Stimulated activated naive CD4-positive, alpha-beta T cell treated with Interleukin-2 at 50 U/mL for 16 hours (primary cell): ENCODE measurements at places on chromosomes 6 and 20.

GRCh38 chr20:39146394-39146793 lies 184.2 kb downstream of the DHX35 start:
- DNase-seq = no peak

- DNase-seq = no peak
Observed at GRCh38 chr6:90402831-90403192, 106.2 kb upstream of the BACH2 start.

GRCh38 chr6:150599199-150600009 lies at the start of gene PLEKHG1:
TSS of gene PLEKHG1 (plus strand) at chr6:150599885. CDS start at chr6:150733682, 133,797 bp downstream.
- peak; percentile 52 for DNase-seq

DNA sequence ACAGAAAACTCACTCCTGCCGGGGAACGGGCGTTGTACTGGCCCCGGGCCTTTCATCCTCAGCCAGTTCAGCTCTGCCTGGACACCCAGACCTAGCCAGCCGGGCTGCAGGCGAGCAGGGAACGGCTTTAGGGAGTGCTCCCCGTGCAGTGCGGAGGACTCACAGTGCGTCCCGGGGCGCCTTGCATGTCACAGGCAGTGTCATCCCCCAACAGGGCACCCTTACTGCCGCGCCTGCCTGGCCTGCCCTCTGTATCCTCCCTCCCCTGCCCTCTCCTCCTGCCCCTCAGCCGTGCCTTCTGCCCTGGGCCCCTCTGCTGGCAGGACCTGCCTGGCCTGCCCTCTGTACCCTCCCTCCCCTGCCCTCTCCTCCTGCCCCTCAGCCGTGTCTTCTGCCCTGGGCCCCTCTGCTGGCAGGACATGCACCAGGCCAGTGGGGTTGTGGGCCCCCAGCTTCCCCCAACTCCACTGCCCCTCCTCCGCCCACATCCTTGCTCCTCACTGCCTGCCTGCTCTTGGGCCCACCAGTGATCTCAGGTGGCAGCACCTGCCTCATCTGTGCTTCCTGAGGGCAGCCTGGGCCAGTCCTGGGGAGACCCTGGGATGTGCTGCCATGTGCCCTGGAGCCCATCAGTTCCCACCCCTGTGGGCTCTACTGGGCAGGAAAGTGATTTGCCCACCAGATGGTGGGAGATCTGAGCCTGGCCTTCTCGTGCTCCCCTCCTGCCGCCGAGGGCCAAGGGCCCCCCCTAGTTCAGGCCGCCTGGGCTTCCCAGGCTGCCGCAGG lies 43.0 kb downstream of the PYGB start:
- DNase-seq = no peak

DNA sequence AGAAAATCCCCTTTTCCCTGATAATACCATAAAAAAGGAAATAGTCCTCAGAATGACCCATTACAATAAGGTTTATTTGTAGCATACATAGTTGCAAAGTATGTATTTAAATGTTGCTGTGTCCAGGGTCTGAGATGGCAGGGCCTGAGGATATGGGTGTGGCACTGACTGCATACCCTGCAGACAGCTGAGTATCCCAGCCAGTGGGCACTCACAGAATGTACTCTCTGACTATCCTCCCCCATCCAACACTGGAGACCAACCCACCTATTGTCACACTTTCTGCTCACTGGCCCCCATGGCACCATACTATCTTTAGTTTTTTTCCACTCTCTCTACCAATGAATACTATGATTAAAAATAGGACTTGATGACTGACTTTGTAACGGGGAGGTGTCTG lies 215.8 kb upstream of the FOXA2 start:
- DNase-seq = no peak

DNA sequence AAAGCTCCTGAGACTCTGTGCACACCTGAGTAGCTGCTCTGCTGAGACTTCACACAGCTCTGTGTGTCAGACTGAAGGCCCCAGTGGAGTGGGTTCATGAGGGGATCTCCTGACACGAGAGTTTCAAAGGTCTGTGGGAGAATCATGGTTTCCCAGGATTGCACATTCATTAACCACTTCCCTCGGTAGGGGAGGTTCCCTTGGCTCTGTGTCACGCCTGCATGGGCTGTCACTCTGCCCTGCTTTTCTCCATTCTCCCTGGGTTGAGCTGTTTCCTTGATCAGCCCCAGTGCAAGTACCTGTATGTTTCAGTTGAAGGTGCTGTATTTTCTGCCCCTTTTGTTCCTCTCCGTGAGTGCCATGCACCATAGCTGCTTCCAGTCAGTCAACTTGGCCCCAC lies 236.9 kb downstream of the EPM2A start:
- DNase-seq = no peak

- DNase-seq = no peak
Observed at GRCh38 chr6:85185977-85186376, 263.9 kb upstream of the NT5E start.

DNA sequence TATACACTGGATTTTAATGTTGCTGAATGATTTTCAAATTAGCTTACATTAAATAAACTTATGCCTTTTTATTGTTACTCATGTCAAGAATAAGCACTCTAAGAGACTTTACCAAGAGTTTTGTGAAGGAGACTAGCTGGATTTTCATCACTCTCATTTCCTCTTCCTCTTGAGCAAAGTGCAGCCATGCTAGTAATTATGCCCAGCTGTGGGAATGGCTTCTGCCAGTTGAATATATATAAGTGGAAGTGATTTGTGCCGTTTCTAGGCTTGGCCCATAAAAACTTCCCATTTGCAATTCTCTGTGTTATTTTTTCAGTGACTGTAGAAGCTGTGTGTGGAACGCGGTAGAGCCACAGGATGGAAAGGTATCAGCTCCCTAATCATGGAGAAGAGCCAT lies 255.8 kb downstream of the HDGFL1 start:
- DNase-seq = no peak

DNA sequence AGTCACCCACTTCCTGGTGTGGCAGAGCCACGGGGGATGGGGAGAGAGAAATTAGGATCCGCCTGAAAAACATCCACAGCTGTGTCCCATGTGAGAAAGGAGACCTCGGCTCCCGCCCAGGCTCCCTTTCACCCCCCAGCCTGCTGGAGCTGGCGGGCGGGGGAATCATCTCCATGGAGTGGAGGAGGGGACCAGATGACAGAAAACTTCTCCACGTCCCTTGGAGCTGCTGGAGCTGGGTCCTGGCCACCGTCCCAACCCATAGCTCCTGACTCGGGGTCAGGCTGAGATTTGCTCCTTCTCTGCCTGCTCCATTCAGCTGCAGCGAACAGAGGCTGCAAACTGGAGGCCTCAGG lies 113.8 kb downstream of the CEBPB start:
- no peak for DNase-seq

DNA sequence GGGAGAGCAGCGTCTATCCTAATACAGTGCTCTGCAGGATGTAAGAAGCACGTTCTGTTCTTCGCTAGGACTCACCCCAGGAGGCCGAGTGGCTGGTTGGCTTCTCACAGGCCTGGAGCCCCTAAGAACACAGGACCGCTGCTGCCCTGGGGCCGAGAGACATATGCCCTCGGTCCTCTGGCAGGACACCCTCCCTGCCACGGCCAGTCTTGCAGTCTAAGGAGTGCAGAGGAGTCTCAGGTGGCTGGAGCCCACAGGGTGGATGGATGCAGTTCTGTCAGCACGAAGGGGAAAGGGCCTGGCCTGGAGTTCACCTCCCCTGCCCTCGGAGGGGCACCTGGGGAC lies 96.5 kb downstream of the SMOC2 start:
- DNase-seq = no peak

DNA sequence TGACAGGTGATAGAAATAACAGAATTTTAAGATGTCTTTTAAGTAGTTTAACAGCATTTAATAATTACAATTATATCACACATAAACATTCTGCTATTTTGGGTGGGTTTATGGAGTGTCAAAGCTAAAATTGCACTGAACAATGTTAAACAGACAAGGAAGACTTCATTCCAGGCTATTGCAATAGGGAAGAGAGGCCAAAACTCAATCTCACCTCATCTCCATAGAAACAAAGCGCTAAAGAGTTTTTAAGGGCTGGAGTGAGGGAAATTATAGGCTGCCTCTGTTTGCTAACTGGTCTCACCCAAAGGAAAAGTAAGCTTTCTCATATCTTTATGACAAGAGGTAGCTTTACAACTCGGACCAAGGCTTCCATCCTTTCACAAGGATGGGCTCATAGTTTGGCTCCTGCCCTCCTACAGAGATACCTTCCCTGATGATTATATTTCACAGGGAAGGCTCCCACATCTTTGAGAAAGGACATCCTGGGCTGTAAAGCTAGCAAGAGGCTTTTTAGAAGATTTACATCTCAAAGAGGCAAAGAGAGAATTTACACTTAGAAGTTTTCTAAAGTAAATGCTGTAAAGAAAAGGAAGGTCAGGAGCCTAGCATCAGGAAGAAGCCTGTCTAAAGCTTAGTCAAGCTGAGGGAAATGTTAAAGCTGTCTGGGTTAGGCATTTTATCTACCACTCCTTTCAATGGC lies 350.2 kb upstream of the IMPG1 start:
- no peak for DNase-seq

GRCh38 chr20:52060794-52061714 lies 130.5 kb downstream of the ZFP64 start:
- no peak for DNase-seq

DNA sequence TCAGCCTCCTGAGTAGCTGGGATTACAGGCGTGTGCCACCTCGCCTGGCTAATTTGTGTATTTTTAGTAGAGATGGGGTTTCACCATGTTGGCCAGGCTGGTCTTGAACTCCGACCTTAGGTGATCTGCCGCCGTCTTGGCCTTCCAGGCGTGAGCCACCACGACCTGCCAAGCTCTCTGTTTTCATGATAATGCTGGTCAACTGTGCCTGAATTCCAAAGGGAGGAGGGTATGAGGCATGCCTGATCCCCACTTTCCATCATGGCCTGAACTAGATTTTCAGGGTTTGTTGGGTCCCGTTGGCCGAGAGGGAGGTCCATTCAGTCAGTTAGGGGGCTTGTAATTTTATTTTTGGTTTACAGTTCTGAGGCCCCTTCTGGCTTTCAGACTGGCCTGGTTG lies 28.0 kb upstream of the ANGPT4 start:
- DNase-seq = no peak

DNA sequence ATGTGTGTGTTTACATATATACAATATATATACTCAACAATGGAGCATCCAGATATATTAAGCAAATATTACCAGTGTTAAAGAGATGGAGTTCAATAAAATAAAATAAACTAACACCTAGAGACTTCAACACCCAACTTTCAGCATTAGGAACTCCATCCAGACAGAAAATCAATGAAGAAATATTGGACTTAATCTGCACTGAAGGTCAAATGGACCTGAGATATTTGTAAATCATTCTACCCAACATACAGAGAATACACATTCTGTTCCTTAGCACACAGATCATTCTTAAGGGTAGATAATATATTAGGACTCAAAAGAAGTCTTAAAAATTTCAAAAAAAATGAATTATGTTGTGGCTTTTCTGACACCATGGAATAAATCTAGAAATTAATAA lies 832.3 kb upstream of the ADGRB3 start:
- no peak for DNase-seq

GRCh38 chr6:108744244-108744972 lies 103.8 kb upstream of the ARMC2 start:
- no peak for DNase-seq

- no peak for DNase-seq
Observed at GRCh38 chr20:63466250-63466825, 6.1 kb downstream of the KCNQ2 start.

GRCh38 chr6:1392813-1393640 lies 3.7 kb downstream of the FOXF2 start:
- DNase-seq = no peak

DNA sequence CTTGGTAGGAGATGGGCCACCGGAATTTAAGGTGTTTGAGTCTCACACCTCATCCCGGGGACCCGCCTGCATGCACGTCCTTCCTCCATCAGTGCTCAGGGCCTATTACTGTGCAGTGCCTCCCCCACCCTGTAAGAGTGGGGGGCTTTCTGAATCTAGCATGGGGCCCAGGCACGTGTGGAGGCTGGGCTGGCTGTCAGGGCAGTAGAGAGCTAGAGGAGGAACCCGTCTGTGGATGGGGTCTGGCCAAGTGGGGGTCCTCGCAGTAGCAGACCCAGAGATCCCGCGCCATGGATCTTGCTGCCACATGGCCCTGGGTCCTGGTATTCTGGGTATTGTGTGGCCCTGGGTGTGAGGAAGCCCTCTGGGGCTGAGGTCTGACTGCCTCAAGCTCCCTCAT lies 42.9 kb downstream of the SRC start:
- no peak for DNase-seq

GRCh38 chr20:3161316-3162079 lies 1.8 kb upstream of the FASTKD5 start:
- DNase-seq = no peak

GRCh38 chr6:143940011-143940597 lies 68.0 kb downstream of the PLAGL1 start:
- peak; percentile 13 for DNase-seq

DNA sequence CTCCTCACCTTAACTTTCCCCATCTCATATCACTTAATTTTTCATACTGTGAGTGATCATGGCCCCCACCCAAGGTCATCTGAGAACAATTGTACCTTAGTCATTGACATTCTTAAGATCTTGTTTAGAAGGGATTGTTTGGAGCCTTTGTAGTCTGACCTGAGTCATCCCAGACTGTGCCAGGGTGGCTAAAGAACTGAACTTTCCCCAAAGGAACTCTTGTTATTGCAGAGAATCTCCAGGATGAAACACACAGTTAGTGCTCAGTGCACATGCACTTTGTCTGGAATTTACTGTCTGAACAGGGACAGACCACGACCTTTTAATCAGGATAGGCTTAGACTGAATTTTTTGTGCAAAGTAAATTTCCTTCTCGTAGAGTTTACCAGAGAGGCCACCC lies 112.6 kb upstream of the CCN2 start:
- no peak for DNase-seq

GRCh38 chr6:42021847-42022754 lies 28.2 kb upstream of the TAF8 start:
- peak; percentile 60 for DNase-seq

GRCh38 chr6:16092140-16092539 lies 36.7 kb upstream of the MYLIP start:
- DNase-seq = no peak

GRCh38 chr6:79421707-79422484 lies 115.3 kb downstream of the LCA5 start:
- DNase-seq = no peak

- no peak for DNase-seq
Observed at GRCh38 chr6:37521674-37522073, 22.0 kb upstream of the CCDC167 start.

DNA sequence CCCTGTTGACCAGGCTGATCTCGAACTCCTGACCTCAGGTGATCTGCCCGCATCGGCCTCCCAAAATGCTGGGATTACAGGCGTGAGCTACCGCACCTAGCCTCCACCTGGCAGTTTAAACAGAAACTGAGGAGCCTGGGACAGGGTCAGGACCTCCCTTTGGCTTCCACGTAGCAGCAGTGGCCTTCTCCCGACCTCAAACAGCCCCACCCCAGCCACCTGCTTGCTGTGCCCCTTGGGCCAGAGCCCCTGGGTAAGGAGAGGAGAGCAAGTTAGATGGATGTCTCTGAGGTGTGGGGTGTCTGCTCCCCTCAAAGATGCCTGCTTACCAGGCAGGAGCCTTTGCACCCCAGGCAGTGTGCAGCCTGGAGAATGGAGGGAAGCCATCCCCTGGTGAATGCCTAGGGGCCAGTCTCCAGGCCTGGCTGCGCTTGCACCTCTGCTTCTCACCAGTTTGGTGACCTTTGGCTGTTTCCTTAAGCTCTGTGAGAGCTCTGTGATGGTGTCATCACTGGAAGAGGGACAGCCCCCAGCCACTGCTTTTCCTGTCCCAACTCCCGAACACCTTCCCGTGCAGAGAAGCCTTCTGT lies 42.1 kb upstream of the MDFI start:
- DNase-seq = no peak

- DNase-seq = no peak
Observed at GRCh38 chr20:2279253-2279779, 16.5 kb upstream of the TGM3 start.

- DNase-seq = no peak
Observed at GRCh38 chr20:45813006-45813340, 529 bp downstream of the UBE2C start.
